ENCODE measurements at places on chromosomes 6 and 20. TPM values are rescaled to one million over a fixed set of nuclear protein-coding genes. Genes with fewer than 3 reads are reported as not detected.

The YWHAB gene
- total RNA-seq: 245 TPM

The TSHZ2 gene
- not detected for total RNA-seq

The OOEP gene
- total RNA-seq: not detected

The MUC21 gene
- total RNA-seq: not detected

The MAP7 gene
- not detected for total RNA-seq

The RPN2 gene
- 138 TPM for total RNA-seq

The FOXA2 gene
- not detected for total RNA-seq

DNA sequence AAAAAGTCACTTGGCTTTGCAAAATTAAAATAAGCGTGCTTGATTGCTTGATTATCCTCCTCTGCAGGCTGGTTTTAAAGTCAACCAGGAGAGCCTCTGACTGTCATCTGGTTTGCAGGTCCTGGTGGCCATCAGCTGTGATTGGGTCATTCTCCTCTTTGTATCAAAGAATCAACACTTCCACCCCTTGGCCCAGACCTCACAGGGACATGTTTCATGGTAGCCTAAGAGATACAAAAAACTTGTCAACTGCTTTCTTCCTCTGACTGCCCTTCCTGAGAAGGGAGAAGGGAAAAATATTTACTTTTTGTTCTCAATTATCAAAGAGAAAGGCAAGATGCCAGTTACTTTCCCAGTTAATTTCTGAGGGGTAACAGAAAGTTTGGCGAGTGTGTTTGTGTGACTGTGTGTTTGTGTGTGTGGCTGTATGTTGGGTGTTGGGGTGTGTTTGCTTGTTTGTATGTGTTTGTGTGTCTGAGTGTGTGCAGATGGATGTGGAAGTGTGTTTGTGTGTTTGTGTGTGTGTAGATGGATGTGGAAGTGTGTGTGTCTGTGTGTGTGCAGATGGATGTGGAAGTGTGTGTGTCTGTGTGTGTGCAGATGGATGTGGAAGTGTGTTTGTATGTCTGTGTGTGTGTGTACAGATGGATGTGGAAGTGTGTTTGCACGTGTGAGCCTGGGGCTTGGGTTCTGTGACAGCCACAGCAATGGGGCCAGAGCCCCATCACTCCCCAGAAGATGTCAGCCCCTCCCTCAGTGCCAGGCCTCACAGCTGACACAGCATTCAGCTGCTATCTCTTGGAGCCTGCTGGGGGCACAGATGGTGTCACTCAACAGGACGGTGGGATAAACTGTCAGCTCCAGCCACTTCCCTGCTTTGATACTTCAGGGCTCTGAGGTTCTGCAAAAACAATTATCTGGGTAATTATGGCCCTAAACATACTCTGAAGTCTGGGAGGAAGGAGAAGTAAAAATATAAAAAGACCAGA is 98.6 kb upstream of the RNF24 start:
- DNase-seq: no peak

DNA sequence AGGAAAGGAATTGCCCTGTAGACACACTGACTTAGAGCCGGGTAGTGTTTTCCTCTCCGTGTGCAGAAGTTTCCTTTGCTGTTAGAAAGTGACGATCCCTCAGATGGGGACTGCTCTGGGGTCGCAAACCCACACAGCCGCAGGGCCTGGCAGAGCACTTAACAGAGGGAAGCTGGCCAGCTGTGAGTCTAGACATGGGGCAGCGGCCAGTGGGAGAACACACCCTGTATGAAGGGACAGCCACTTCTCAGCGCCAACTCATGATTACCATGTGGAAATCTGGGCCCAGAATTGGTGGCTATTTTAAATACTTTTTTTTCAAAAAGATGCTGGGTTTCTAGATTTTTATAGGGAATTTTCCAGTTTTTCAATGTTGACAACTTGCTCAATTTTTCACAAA is 39.4 kb downstream of the SLC9A8 start:
- DNase-seq: no peak

- DNase-seq: no peak
Observed at GRCh38 chr6:137231895-137232294, 12.7 kb upstream of the IFNGR1 start.

DNA sequence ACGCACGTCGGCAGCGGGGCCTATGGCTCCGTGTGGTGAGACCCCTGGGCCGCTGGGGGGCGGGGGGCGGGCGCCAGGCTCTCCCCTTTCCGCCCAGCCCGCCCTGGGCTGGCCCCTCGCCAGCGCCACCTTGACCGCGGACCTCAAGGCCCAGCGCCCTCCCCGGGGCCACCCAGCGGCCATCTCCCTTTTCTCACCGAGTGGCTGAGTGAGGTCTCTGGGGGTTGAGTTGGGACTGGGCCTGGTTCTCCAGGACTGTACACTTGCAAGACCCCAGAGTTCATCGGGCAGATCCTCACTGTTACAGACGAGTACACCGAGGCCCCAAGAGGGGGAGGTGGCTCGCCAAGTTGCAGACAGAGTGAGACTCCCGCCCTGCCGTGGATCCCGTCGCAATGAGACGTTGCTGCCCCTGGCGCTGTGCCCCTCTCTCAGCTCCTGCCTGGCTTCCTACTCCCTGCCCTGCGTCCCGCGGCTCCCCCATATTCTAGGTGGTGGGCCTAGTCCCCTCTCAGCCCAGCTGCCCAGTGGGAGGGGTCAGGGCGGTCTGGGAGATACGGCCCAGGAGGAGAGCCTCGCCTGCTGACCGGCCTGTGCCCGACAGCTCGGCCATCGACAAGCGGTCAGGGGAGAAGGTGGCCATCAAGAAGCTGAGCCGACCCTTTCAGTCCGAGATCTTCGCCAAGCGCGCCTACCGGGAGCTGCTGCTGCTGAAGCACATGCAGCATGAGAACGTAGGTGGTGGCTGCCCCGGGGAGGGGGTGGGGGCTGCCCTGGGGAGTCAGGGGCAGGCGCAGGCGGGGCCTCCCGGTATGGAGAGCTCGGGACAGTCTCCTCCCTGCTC is 576 bp downstream of the MAPK13 start:
- no peak for DNase-seq

DNA sequence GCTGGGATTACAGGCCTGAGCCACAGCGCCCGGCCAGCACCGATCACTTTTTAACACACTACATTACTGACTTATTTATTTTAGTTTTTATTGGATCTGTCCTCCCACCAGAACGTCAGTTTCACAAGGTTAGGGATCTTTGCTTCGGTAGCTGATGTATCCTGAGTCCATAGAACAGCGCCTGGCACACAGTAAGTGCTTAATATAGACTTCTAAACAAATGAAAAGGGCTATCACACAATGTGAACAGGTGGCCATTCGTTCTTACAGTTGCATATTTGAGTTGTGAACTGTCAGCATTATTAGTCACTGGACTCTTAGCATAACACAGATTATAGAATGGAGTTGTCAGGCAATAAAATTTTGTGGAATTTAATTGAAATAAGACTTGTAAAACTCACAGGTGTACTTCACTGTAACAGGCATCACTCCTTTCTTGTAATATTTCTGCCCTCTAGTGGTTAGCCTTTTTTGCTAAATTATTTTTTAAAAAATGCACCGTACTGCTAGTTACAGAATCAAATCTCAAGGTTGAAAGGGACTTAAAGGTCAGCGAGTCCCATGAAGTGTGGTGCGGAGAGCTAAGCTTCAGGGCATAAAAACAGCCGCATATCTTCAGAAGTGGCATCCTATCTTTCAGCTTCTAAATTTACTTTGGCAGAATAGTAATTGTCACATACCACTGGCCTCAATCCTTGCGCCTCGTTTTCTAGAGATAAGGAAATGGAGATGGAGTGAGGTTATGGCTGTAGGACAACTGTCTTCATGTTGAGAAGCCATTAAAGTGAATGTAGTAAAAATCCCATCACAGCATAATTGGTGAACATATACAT is 3.4 kb upstream of the TBC1D7 start:
- DNase-seq: peak; percentile 73

- DNase-seq: no peak
Observed at GRCh38 chr20:58228103-58228483, 360 bp downstream of the ANKRD60 start.

DNA sequence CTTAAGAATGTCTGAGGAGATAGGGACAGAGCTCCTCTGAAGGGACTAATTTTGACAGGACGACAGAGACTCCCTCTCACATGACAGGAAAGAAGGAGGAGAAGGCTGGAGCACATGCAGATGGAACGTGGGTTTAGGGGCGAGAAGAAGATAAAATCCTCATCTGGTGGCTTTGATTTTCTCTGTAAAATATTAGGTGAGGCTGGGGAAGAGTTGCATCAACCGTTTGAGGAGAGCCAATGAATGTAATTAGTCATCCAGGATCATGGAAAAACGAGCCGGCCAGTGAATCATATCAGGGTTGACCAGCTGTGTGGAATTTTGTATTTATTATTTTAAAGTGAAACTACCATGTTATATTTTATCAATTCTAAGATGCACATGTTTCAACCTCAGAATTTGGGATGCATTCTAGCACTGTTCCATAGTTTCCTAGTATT is 46.9 kb upstream of the ADGRF4 start:
- DNase-seq: no peak

DNA sequence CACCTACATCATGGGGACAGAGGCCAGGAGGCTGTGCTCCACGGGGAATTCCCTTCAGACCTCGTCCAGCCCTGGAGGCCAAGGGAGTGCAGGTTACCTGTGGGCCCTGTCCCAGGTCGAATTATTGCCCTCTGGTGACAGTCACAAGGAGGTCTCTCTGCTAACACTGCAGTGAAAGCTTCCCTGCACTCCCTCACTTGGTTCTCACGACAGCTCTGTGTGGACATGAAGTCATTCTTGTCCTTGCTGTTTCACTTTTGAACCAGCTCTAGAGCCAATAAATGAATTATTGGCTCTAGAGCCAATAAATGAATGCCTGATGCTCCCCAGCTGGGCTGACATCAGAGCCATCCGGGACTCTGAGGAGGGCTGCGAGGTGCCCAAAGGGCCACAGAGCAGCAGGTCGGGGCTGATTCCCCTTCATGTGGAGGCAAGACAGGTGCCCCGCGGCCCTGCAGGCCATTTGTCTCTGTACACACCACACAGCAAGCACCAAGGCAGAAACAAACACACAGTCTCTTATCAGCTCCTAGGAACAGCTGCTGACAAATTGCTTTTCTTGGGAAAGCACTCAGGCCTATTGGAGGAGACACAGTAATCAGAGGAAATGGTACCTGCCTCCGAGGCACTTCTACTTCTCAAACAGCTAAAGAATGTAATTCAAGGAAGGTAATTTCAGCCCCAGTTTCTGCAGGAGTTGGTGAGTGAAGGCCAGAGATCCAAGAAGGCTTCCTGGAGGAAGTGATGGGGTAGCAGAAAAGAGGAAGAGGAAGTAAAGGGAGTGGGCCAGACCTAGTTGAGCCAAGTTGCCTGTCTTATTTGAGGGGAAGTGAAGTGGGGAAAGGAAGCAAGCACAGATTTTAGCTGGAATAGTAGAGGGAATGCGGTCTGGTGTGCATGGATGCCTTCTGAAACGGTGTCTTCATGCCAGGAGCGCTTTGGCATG is 27.5 kb upstream of the TBXT start:
- no peak for DNase-seq

All from OCI-LY7 (cell line).